Non-pigmented ciliary epithelial cell (primary cell): ENCODE measurements at places on chromosomes 3 and 15.

DNA sequence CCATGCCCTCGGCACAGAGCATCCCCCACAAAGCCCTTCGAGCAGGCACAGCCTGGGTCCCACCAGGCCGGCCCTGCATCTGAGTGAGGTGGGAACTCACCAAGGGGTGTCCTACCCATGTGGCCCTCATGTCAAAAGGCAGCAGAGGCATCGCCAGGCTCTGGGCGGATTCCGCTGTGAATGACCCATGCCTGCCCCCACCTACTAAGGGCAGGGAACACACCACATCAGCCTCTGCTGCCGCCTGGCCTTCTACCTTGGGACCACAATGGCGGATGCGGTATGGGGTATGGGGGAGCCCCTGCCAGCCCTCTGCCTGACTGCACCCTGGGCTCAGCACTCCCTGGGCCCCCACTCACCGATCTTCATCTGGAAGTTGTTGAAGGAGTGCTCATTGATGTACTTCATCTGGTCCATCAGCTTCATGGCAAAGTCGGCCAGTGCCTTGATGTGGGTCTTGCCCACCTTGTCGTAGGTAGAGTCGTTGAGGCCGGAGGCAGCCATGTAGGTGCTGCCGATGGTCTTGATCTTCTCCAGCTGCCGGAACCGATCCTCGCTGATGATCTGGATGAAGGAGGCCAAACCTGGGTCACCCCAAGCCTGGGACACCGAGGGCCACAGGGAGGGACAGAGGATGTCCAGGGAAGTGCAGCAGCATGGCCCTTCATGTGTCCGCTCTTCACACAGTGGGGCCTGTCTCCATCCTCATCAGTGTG, 87.8 kb downstream of the SEC22A start:
- no peak for DNase-seq

- DNase-seq = no peak
Observed at GRCh38 chr3:153246806-153247205, 84.8 kb downstream of the RAP2B start.

- no peak for DNase-seq
Observed at GRCh38 chr3:155398046-155398445, 104.6 kb upstream of the STRIT1 start.

GRCh38 chr3:141240687-141241615, 9.3 kb downstream of the PXYLP1 start:
- DNase-seq = no peak

DNA sequence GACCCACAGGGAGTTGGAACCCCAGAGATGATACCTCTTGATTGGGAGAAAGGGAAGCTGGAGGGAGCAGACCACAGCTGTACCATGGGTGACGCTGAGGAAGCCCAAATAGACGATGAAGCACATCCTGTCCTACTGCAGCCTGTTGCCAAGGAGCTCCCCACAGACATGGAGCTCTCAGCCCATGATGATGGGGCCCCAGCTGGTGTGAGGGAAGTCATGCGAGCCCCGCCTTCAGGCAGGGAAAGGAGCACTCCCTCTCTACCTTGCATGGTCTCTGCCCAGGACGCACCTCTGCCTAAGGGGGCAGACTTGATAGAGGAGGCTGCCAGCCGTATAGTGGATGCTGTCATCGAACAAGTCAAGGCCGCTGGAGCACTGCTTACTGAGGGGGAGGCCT, 201.1 kb downstream of the AKAP13 start:
- DNase-seq = no peak

DNA sequence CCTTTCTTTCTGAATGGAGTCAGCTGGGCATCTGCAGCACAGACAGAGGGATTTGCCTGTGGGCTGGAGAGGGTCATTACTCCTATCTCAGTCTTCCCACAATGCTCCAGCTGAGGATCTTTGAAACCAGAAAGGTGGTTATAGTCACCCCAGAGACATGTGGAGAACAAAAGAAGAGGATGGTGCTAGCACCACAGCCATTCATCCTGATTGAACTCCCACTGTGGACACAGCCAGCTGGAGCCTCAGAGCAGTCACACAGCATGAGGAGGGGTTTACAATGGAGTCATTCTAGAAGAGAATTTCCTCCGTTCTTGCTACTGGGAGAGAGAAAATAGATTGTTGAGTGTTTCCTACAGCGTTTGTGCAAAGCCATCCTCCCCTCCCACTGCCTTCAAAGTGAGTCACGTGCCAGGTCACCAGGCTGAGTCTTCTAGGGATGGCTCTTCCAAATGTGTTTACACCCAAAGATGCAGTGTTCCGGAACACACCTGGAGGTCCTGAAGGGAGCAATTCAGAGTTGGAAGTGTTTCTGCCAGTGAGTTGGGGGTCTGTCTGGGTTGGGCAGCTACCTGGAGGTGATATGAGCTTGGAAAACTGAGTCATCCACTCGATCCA, 18.9 kb upstream of the GREM1 start:
- no peak for DNase-seq

DNA sequence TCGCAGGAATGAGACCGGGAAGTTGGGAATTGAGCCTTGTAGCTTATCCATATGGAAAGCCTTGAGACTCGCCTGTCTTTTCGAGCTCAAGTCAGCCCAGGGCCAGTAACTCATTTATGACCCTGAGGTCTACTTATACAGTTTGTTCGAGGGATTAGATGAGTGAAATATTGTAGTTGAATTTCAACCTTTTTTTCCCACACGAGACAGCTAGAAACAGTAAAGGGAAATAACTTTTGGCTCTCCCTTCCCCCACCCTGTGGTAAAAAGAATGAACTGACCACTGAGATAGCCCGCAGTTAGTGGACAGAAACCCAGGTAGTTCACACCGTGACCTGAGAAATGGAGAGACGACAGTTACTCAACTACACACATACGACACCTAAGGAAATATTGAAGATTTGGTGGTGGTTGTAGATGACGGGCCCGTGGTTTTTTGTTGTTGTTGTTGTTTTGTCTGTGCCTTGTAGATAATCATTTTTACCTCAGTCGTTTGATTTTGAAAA, 841 bp downstream of the EIF3J start:
- DNase-seq = no peak

DNA sequence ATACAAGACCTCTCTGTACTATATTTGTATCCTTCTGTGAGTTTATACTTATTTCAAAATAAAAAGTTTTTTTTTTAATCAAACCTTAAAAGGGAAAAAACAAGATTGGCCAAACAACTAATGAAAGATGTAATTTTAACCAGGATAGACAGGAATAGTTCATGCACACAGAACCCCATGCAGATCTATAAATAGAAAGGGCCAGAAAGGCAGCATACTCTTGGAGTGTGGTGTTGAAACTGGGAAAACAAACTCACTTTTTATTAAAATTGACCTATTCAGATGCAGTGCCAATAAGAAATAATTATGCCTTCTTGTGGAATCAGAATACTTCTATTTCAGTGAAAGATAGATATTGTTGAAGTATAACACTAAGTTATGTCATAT, 204.6 kb downstream of the PLCL2 start:
- DNase-seq = no peak

- DNase-seq = no peak
Observed at GRCh38 chr3:16707260-16707659, 102.0 kb upstream of the DAZL start.

DNA sequence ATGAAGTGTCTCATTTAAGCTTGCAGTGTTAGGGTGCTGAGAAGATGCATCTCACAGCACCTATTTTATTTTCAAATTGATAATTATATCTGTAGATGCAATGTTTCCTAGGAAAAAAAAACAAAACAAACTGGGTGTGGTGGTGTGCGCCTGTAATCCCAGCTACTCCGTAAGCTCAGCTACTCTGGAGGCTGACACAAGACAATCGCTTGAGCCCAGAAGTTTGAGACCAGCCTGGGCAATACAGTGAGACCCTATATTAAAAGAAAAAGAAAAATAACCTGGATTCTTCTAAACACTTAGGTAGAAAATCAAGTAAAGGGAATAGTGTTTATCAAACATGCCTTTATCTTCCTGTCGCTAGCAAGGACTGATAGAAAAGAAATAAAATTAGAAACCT, 1.9 kb downstream of the MINDY2 start:
- no peak for DNase-seq
